T-helper 17 cell (primary cell): ENCODE measurements at places on chromosomes 4 and X. TPM values are rescaled to one million over a fixed set of nuclear protein-coding genes. Genes with fewer than 3 reads are reported as not detected.
A peak's percentile ranks its signal among the peaks of the same experiment; 100 is the strongest.

MAGEC3 gene
- not detected for total RNA-seq

GAGE12F gene
- total RNA-seq, result not detected

TACR3 gene
- total RNA-seq, result not detected

USP51 gene
- 1.5 TPM for total RNA-seq

SOWAHB gene
- not detected for total RNA-seq

RBMXL3 gene
- total RNA-seq, result not detected

CTAG2 gene
- not detected for total RNA-seq

GRCh38 chrX:139798701-139799100 is 90.7 kb upstream of the MCF2 start:
- no peak overlapping the region for H3K4me3 ChIP-seq
- no peak overlapping the region for H3K27ac ChIP-seq
- H3K27me3 ChIP-seq, result no peaks in the 10 kb centered on the region
- no peaks in the 10 kb centered on the region for H3K4me1 ChIP-seq
- H3K36me3 ChIP-seq, result peaks cover 5% of the 10 kb centered on the region
- DNase-seq, result no peak

GRCh38 chr4:95415346-95415771 is 133.4 kb downstream of the UNC5C start:
- H3K27ac ChIP-seq, result no peak overlapping the region
- peaks cover 8% of the 10 kb centered on the region for H3K27me3 ChIP-seq
- H3K36me3 ChIP-seq, result no peaks in the 10 kb centered on the region
- H3K4me3 ChIP-seq, result no peak overlapping the region

DNA sequence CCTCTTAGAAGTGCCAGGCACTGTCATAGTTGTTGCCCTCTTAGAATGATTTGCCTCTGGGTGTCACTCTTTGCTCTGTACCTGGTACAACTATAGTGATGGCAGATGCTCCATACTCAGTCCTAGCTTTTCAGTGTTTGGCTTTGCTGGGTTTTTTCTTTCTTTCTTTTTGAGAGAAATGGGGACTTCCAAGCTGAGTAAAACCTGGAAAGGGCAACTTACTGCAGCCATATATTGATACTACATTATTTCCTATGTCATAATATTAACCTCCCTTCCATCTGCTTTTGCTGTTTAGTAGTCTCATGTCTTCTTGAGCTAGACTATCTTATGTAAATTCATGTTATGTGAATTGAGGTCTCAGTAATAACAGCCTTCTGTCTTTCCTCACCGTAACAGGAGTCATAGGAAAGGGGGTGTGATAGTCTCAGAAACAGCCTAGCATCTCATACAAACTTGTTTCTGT is 49.0 kb downstream of the NIPAL1 start:
- no peaks in the 10 kb centered on the region for H3K27me3 ChIP-seq
- no peak for DNase-seq
- H3K4me3 ChIP-seq, result no peak overlapping the region
- H3K4me1 ChIP-seq, result no peaks in the 10 kb centered on the region
- peaks cover 4% of the 10 kb centered on the region for H3K36me3 ChIP-seq
- no peak overlapping the region for H3K27ac ChIP-seq

DNA sequence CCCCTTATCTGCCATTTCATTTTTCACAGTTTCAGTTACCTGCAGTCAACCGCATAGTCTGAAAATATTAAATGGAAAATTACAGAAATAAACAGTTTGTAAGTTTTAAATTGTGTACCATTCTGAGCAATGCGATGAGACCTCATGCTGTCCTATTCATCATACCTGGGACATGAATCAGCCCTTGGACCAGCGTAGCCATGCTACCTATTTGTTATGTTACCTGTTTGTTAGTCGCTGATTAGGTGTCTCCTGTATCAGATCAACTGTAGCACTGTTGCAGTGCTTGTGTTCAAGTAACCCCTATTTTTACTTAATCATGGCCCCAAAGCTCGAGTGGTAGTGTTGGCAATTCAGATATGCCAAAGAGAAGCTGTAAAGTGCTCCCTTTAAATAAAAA is 492.2 kb upstream of the AADAT start:
- H3K4me1 ChIP-seq, result no peaks in the 10 kb centered on the region
- no peak overlapping the region for H3K27ac ChIP-seq
- no peaks in the 10 kb centered on the region for H3K27me3 ChIP-seq

GRCh38 chrX:110410603-110411002 is 52.0 kb downstream of the RTL9 start:
- no peak overlapping the region for H3K4me3 ChIP-seq
- no peaks in the 10 kb centered on the region for H3K27me3 ChIP-seq
- H3K36me3 ChIP-seq, result no peaks in the 10 kb centered on the region
- H3K27ac ChIP-seq, result no peak overlapping the region
- DNase-seq, result no peak

- H3K4me3 ChIP-seq, result no peak overlapping the region
- no peaks in the 10 kb centered on the region for H3K27me3 ChIP-seq
- peaks cover 2% of the 10 kb centered on the region for H3K36me3 ChIP-seq
- H3K27ac ChIP-seq, result peak overlapping the region; percentile 27
- peaks cover 17% of the 10 kb centered on the region for H3K4me1 ChIP-seq
- DNase-seq, result peak; percentile 29
Measured at GRCh38 chr4:4430492-4431195, 43.7 kb downstream of the NSG1 start.

DNA sequence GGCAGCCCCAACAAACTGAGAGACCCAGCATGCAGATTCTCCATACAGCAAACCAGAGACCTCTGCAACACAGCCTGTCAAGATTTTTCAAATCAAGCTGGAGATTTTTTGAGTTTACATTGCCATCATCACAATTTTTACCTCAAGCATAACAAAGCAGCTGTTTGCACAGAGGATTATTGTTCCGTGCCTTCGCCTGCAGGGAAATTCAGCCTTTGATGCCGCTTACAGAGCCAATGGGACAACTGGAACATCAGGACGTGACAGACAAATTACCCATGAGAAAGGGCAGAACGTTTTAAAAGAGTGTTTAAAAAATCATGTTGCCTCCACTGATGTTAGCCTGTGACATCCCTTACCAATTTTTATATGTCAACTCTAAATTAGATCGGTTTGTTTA is 363.7 kb downstream of the FBXW7 start:
- H3K27ac ChIP-seq, result no peak overlapping the region
- no peaks in the 10 kb centered on the region for H3K36me3 ChIP-seq
- H3K4me3 ChIP-seq, result no peak overlapping the region
- no peak for DNase-seq

DNA sequence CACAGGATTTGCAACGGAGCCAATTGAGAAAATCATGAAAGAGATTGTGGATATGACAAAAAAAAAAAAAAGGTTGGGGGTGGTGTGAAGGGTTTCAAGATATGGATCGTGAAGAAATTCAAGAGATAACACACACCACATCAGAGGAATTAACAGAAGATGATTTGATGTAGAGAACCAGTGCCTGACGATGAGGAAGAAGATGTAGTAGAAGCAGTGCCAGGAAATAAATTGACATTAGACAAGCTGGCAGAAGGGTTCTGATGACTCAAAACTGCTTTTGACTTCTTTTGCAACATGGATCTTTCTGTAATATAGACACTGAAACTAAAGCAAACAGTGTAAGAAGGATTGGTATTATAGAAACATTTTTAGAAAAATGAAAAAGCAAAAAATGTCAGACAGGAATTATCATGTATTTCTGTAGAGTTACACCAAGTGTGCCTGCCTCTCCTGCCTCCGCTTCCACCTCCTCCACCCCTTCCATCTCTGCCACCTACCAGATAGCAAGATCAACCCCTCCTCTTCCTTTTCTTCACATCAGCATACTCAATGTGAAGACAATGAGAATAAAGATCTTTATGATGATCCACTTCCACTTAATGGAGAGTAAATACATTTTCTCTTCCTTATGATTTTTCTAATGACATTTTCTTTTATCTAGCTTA is 127.5 kb upstream of the OTUD4 start:
- H3K27ac ChIP-seq, result no peak overlapping the region
- H3K4me1 ChIP-seq, result peaks cover 16% of the 10 kb centered on the region
- H3K27me3 ChIP-seq, result no peaks in the 10 kb centered on the region
- DNase-seq, result no peak
- no peak overlapping the region for H3K4me3 ChIP-seq
- H3K36me3 ChIP-seq, result no peaks in the 10 kb centered on the region

GRCh38 chr4:64248186-64248585 is 161.1 kb downstream of the TECRL start:
- no peaks in the 10 kb centered on the region for H3K36me3 ChIP-seq
- no peak for DNase-seq
- no peak overlapping the region for H3K4me3 ChIP-seq
- H3K4me1 ChIP-seq, result no peaks in the 10 kb centered on the region
- no peaks in the 10 kb centered on the region for H3K27me3 ChIP-seq

DNA sequence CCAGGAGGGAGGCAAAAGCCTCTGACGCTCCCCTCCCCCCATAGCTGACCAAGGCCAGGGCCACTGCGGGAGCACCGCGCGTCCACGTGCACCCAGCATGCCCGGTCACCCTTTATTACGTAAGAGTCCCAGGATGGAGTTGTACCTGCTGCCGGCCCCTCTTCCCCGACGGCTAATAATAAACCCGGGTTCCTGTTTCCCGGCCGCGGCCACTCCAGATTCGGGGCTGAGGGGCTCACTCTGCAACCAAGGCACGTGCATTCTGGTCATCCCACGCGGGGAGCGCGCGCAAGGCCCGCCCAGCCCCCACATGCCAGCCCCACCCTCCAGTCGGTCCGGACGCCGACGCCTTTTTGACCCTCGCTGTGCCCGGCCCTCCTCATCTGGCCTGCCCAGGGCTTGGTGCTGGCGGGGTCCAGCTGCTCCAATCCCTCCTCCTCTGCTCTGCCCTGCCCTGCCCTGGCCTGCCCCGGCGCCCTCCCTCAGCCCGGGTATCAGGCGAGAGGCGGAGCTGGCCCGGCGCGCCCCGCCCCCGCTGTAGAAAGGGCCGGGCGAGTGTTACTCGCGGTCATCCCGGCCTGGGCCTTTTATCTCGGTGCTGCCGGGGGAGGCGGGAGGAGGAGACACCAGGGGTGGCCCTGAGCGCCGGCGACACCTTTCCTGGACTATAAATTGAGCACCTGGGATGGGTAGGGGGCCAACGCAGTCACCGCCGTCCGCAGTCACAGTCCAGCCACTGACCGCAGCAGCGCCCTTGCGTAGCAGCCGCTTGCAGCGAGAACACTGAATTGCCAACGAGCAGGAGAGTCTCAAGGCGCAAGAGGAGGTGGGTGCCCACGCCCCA is 2.6 kb downstream of the MID1IP1 start:
- H3K36me3 ChIP-seq, result no peaks in the 10 kb centered on the region
- peak; percentile 46 for DNase-seq
- H3K4me1 ChIP-seq, result peaks cover 14% of the 10 kb centered on the region
- H3K4me3 ChIP-seq, result peak overlapping the region; percentile 93
- H3K27me3 ChIP-seq, result no peaks in the 10 kb centered on the region

DNA sequence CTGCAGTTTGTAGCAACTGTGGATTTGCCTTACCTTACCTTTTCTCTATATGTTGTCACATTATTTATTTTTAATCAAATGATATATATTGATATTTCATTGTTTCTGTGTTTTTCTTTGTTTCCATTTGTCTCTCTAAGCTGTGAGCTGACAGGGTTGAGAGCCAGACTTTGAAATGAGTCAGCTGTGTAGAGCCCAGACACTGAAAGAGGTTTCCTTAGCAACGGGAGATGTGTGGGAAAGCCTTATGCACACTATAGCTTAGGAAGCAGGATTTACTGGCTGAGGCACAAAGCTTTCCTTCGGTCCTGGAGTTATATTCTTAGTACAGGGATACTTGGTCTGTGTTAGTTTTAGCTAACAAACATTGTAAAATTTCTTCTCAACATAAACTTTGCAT is 192.2 kb downstream of the FGF13 start:
- no peak overlapping the region for H3K27ac ChIP-seq
- no peaks in the 10 kb centered on the region for H3K36me3 ChIP-seq
- H3K27me3 ChIP-seq, result no peaks in the 10 kb centered on the region
- no peak for DNase-seq
- H3K4me1 ChIP-seq, result no peaks in the 10 kb centered on the region

DNA sequence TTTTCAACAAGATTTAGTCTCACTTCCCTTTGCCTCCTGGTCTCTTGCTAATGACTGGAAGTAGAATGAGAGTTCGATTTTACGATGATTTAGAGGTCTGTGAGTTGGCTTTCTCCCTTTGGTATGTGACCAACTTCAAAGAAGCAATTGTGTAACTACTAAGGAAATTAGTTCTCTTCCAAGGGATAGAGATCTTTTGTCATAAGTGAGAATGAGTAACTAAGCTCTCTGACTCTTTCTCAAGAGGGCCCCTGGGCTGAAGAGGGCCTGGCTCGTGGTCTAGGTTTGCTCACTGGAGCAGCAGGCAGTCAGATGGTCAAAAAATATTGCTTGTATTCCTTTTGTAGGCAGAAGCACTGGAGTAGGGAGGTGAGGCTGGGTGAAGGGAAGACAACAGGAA is 176.3 kb downstream of the ENOX2 start:
- H3K27me3 ChIP-seq, result no peaks in the 10 kb centered on the region
- H3K36me3 ChIP-seq, result peaks cover 9% of the 10 kb centered on the region
- H3K4me3 ChIP-seq, result no peak overlapping the region

DNA sequence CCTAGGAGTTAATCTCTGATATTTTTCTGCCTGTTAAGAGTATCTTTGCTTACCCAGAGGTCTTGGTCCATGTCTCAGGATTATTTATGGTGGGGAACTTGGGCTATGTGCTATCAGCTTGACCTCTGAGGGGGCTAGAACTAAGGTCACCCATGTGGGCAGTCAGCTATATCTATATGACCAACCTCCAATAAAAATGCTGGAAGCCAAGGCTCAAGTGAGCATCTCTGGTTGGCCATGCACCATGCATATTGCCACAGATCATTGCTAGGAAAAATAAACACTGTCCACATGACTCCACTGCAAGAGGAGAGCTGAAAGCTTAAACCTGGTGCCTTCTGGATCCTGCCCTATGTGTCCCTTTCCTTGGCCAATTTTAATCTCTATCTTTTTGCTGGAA is 196.5 kb upstream of the SLC7A11 start:
- no peaks in the 10 kb centered on the region for H3K36me3 ChIP-seq
- no peaks in the 10 kb centered on the region for H3K27me3 ChIP-seq
- DNase-seq, result no peak
- no peak overlapping the region for H3K27ac ChIP-seq
- no peaks in the 10 kb centered on the region for H3K4me1 ChIP-seq

- H3K36me3 ChIP-seq, result peaks cover 2% of the 10 kb centered on the region
- no peaks in the 10 kb centered on the region for H3K27me3 ChIP-seq
- peaks cover 24% of the 10 kb centered on the region for H3K4me1 ChIP-seq
- DNase-seq, result no peak
- no peak overlapping the region for H3K4me3 ChIP-seq
Measured at GRCh38 chr4:1895971-1896657, 24.9 kb downstream of the NSD2 start.

- peaks cover 2% of the 10 kb centered on the region for H3K27me3 ChIP-seq
- no peak for DNase-seq
- H3K36me3 ChIP-seq, result no peaks in the 10 kb centered on the region
Measured at GRCh38 chr4:177236886-177237285, 72.8 kb upstream of the NEIL3 start.

DNA sequence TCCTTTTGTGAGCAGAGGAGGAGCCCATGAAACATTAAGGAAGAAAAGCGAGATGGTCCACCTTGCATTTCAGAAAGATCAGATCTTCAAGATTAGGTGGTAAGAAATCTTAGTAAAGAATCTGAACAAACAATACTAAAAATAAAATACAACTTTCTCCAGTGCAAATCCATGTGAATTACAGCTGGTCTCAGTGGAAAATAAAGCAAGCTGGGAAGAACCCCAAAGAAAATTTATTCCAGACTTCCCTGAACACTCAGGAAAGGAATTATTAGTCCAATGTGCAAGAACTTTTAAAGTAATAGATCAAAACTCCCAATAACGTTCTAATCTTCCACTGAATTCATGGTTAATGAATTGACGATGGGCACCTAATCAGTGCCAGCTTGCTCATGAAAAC is 37.3 kb upstream of the C1QTNF7 start:
- no peak overlapping the region for H3K4me3 ChIP-seq
- H3K27ac ChIP-seq, result no peak overlapping the region
- no peak for DNase-seq
- no peaks in the 10 kb centered on the region for H3K4me1 ChIP-seq
